ENCODE measurements at places on chromosomes 2 and 18.
A peak's percentile ranks its signal among the peaks of the same experiment; 100 is the strongest.

DNA sequence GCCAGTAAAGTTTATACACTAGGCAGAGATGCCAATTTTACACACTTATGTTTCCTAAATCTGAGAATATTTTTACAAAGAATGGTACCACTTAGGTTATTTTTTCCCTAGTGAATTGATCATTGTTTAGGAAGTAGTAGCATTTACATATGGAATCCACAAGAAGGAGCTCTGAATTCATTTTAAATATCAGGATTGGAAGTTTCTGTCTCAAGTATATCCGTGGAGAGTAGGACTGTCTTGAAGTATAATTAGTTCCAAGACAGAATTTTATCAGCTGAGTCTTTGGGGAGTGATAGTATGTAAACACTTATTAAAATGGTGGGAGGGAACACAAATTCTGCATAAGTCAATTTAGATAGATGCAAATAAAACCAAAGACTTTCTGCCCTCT, 82.3 kb upstream of the FAM98A start:
- DNase-seq, result no peak

DNA sequence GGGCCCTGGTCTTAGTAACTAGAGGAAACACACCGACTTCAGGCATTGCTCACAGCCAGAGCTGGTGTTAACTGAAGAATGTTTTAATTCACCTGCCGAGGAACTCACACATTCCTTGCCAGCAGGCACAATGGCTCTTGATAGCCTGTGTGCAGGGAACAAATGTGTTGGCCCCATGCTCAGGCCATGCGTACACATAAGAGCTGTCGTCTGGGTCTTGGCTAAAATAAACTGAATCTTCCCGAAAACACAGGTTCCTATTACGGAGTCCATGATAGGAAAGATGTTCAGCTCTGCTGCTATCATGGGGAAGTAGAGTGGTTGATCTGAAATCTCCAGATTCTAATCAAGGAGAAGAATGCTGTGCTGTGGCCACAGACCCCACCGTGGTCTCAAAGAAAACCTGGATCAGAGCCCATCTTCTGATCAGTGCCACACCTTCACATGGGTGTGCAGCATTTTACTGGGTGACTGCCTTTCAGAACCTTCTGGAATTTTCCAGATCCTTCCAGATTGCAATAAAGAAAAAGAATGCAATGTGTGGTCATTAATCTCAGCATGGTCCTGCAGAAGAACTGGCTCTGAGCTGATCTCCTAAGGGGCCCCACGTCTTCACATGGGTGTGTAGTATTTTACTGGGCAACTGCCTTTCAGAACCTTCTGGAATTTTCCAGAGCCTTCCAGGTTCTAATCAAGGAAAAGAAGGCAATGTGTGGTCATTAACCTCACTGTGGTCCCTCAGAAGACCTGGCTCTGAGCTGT, 17.2 kb downstream of the MBP start:
- DNase-seq, result no peak

- peak; percentile 91 for DNase-seq
Observed at GRCh38 chr2:189933911-189934399, 128.6 kb downstream of the MSTN start.

GRCh38 chr18:25144820-25145219, 207.1 kb downstream of the ZNF521 start:
- peak; percentile 47 for DNase-seq

GRCh38 chr2:43224131-43224570, 2.3 kb downstream of the ZFP36L2 start:
- DNase-seq, result peak; percentile 70

DNA sequence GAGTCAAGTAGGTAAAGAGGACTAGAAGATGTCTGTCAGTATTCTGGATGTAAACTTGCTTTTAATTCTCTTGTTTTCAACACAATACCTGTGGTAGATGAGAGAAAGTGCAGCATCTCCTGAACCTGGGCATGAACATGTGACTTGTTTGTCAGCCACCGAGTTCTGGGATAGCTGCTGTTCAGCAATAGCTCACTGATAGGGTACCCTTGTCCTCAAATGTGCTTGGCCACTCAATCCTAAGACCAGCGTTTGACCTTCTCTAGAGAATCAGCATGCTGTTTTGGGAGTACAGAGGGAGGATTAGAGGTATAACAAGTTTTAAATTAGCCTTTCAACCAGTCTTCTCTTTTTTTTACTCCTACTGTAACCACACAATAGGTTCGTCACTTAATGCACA, 23.2 kb downstream of the RPIA start:
- no peak for DNase-seq

- no peak for DNase-seq
Observed at GRCh38 chr2:222734703-222735014, 63.2 kb downstream of the MOGAT1 start.

DNA sequence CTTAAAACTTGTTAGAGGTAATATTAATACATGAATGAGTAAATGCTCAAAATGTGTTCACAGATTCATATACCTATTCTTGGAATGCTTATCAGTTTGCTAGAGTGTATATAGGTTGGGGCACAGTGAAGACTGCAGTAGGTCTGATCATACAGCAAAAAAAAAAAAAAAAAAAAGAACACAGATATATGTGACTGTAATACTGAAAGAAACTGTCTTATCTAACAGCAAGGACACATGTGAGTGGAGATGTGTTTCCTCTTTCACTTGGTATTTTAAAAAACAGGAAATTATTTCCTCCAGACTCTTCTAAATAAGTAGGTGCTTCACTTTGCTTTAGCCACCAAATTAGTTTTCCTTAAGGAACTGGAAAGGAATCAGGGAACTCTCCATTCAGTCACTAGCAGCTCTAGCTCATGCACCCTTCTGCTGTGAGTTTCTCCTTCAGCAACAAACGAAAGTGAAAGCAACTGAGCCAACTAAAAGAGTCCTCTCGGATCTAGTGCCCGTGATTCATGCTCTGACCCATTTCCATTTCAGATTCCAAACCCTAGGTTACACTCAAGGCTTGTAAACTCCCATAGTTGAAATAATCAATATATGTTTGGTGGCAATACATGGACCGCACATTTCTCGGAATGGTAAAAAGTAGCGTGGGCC, 98.5 kb downstream of the DSEL start:
- peak; percentile 79 for DNase-seq

- no peak for DNase-seq
Observed at GRCh38 chr18:74248595-74248994, 43.2 kb downstream of the CYB5A start.

GRCh38 chr2:20484810-20485611, 38.1 kb downstream of the RHOB start:
- no peak for DNase-seq

GRCh38 chr2:205767617-205768016, 85.3 kb downstream of the NRP2 start:
- DNase-seq, result no peak

GRCh38 chr18:51037230-51037629, 7.2 kb downstream of the SMAD4 start:
- no peak for DNase-seq

DNA sequence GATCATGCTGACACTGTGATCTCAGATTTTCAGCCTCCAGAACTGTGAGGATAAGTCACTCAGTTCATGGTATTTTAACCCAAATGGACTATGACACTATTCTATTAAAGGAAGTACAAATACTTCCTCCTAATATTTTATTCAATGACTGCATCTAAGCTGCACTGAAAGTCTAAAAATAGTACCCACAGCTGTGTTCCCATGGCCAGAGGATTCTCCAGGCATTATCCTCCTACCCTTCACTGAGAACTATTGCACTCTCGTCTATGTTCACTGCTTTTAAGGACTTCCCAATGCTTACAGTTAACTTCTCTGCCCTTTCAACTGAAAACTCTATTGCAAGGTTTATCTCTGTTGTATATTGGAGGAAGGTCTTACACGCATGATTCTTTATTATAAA, 15.2 kb downstream of the LRATD1 start:
- DNase-seq, result no peak

DNA sequence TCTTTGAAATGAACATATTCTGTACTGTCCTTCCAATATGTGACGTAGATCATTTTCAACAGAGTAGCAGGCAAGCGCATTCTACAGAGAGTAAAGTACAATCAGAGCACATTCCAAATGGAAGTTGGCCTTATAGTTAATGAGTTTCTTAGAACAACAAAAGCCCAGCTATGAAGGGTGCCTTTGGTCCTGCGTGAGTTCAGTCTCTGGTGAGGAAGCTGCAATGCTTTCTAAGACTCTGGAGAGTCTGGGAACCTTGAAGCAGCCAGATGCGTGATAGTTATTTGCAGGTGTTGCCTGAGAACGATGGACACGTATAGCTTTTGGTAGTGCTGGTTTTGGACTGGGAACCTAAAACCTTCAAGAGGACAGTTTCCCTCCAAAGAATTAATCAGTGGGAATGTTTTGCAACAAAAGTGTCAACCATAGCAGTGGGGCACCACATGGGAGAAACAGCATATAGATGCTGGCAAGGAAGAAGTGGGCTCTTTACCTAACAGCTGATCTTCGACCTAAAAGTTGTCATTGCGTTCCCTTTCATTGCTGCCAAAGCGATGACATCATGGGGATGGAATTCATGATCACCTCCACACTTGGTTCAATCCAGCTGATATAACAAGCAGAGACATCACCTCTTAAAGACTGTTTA, 9.3 kb upstream of the SNORC start:
- no peak for DNase-seq

DNA sequence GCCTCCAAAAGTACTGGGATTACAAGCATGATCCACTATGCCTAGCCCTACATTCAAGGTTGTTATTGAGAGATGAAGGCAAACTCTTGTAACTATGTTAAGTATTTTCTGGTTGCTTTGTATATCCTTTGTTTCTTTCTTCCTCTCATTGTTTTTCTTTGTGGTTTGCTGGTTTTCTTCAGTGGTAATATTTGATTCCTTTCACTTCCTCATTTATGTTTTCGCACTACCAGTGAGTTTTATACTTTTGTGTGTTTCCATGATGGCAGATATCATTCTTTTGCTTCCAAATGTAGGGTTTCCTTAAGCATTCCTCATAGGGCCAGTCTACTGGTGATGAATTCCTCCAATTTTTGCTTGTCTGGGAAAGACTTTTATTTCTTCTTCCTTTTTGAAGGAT, 90.2 kb downstream of the NCK2 start:
- no peak for DNase-seq

- no peak for DNase-seq
Observed at GRCh38 chr2:29583548-29584156, 337.7 kb downstream of the ALK start.

DNA sequence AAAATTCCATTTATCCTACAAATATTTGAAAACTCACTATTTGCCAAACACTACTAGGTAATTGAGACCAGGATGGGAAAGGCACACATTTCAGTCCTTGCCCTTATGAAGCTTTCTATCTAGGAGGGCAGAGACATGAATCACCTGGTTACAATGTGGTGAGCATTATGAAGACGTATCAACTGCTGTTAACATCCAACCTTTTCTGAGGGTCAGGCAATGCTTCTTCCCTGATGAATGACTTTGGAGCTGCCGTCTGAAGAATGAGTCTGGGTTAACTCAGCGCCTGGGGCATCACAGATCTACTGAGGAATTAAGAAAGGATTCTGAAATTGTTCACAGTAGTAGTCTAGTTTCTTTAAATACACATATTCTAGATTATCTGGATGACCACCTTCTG, 62.1 kb upstream of the NOSTRIN start:
- DNase-seq, result peak; percentile 26

DNA sequence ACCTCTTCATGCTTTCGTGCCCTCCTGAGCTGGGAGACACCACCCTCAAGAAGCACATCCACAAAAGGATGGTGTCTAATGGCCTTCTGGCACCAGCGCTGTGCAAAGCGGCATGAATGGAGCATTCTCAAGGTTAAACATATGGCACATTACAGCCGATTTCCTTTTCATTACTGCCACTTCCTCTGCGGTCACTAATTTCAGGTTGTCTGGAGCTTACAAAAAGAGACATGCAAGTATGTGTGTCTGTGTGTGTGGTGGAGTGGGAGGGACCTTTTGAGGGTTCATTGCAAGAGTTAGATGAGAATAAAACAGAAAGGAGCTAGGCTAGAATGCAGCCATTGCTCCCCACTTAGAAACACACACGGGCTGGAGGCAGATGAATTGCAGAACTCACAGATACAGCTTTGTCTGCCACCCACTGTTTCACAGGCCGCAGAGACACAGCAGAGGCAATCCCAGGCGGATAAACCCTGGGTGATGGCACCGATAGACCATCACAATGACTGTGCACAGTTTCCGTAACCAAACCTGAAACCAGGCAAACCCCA, 76.0 kb downstream of the TGIF1 start:
- DNase-seq, result peak; percentile 8

GRCh38 chr2:203809084-203809521, 58.5 kb upstream of the CTLA4 start:
- DNase-seq, result peak; percentile 76

- peak; percentile 44 for DNase-seq
Observed at GRCh38 chr2:170816504-170817092, at the start of gene GAD1. Gene GAD1 (plus strand): TSS chr2:170816887. CDS start chr2:170818592, 1,705 bp downstream.

- no peak for DNase-seq
Observed at GRCh38 chr2:236628981-236629605, 59.5 kb downstream of the ACKR3 start.

- DNase-seq, result peak; percentile 37
Observed at GRCh38 chr18:55252053-55252675, 292.9 kb upstream of the CCDC68 start.

GRCh38 chr2:105261061-105261460, 19.5 kb downstream of the GPR45 start:
- peak; percentile 100 for DNase-seq

DNA sequence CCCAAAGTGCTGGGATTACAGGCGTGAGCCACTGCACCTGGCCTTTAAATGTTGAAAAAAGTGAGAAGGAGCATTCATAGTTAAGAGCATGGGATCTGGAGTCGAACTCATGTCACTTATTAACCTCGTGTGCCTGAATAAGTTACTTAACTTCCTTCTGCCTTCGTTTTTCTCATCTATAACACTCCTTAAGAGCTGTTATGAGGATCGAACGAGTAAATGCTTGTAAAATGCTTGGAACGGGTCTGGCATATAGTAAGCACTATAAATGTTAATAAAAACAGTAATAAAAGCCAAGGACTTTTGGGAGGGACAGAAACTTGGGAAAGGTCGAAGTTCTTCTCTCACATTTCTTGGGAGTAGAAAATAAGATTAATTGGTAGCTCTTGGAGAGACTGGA, 40.8 kb downstream of the RAB10 start:
- DNase-seq, result no peak

DNA sequence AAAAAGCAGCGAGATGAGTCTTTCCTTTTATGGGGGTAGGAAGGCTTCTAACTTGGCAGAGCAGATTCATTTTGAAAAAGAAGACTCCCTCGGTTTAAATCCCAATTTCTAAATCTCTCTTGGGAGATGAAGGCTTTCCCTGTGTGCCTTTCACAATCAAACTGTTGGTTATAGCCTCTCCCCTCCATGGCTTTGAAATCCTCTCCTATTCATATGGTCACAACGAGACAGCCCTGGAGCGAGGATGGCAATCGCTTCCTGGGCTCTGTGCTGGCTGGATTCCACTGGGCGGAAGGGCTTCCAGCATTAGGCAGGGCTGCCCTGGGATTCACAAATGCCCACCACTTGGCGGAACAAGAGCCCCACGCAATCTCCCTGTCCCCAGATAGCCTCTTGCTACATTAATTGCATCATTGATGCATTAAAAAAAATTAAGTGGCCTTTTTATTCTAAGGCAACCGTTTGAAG, 1.6 kb downstream of the CAVIN2 start:
- DNase-seq, result no peak

- no peak for DNase-seq
Observed at GRCh38 chr2:83162421-83162820, 1296.7 kb downstream of the SUCLG1 start.

GRCh38 chr2:234691214-234691575, 194.3 kb upstream of the ARL4C start:
- DNase-seq, result no peak
